ENCODE measurements at places on chromosomes 11 and 22. TPM values are rescaled to one million over a fixed set of nuclear protein-coding genes. Genes with fewer than 3 reads are reported as not detected.

- no peak for DNase-seq
These were observed 140.2 kb upstream of the TIMP3 start for GRCh38 chr22:32661296-32661695.

- no peak for DNase-seq
These were observed 111.0 kb upstream of the ARHGAP42 start for GRCh38 chr11:100575860-100576717.

GRCh38 chr11:91404344-91404743 is 820.3 kb upstream of the FAT3 start:
- no peak for DNase-seq

ABCC8 gene
- 2.0 TPM for polyA plus RNA-seq

- no peak for DNase-seq
These were observed 39.2 kb downstream of the SMIM38 start for GRCh38 chr11:69194956-69195355.

SLC17A6 gene
- not detected for polyA plus RNA-seq

DNA sequence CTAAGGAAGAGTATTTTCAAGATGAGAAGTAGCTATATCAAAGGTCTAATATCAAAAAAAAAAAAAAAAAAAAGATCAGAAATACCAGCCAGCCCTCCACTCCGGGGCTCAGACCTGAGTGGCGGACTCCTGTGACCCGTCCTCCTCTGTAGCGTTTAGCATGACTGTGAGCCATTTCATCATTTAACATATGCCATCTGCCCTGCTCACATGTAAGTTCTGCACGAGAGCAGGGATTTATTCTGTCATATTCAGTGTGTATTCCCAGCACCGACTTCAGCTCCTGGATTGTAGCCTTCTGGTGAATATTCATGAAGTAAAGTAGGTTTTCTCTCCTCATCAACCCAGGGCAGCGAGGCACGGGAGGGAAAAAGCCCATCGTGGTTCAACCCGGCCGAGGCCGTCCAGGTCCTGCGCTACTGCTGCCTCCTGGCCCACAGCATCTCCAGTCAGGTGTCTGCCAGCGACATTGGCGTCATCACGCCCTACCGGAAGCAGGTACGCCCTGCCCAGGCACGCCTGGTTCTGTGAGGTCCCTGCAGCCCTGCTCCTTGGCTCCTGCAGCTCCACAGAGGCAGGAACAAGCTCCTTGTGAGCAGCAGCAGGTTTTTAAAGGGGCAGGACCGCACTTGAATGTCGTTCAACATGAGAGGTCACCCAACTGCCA is 12.7 kb upstream of the PANX2 start:
- DNase-seq, result no peak

- no peak for DNase-seq
These were observed 600 bp upstream of the CENPM start for GRCh38 chr22:41947424-41948080.

DNA sequence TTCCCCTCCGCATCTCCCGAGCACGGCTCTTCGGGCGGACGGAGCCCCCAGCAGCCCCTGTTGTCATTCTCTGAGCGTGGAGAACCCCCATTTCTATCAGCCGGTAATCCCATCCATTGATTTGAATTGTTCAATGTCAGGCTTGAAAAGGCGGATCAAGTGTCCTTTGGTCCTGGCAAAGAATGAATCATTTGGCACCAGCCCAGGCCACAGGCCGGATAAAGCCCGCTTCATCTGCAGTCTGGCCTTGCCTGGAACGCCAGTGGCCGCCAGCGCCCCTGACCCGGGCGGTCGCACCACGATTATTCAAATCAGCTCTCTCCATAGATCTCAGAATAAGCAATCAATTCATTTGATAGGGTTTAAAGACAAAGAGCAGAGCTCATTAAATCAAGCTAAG is 188.9 kb downstream of the BRD1 start:
- no peak for DNase-seq

GRCh38 chr11:66652651-66653050 is 14.1 kb downstream of the RBM4 start:
- no peak for DNase-seq

HBG2 gene
- polyA plus RNA-seq, result 2,073 TPM

MISFA gene
- polyA plus RNA-seq, result 16.8 TPM

OR52H1 gene
- not detected for polyA plus RNA-seq

- DNase-seq, result no peak
These were observed 51.8 kb downstream of the TRIOBP start for GRCh38 chr22:37748659-37749058.

DNA sequence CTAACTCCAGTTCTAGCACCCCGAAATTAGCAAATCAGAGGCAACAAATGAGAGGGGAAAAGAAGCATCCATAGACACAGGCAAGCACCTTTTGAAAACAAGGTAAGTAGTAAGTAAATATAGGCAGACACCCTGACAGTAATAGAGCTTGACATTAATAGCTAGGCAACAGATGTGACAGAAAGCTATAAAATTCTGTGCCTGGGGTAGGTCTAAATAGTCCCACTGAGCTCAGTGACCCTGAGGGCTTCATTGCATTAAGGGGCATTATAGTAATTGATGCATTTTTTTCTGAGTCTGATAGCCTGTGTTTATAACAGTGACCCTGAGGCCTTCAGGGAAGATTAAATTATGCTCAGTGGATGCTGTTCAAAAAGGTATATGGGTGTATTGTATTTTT is 197.1 kb downstream of the HIPK3 start:
- no peak for DNase-seq

- DNase-seq, result no peak
These were observed 50.3 kb downstream of the GRAMD1B start for GRCh38 chr11:123480290-123480815.

MS4A15 gene
- not detected for polyA plus RNA-seq

DNA sequence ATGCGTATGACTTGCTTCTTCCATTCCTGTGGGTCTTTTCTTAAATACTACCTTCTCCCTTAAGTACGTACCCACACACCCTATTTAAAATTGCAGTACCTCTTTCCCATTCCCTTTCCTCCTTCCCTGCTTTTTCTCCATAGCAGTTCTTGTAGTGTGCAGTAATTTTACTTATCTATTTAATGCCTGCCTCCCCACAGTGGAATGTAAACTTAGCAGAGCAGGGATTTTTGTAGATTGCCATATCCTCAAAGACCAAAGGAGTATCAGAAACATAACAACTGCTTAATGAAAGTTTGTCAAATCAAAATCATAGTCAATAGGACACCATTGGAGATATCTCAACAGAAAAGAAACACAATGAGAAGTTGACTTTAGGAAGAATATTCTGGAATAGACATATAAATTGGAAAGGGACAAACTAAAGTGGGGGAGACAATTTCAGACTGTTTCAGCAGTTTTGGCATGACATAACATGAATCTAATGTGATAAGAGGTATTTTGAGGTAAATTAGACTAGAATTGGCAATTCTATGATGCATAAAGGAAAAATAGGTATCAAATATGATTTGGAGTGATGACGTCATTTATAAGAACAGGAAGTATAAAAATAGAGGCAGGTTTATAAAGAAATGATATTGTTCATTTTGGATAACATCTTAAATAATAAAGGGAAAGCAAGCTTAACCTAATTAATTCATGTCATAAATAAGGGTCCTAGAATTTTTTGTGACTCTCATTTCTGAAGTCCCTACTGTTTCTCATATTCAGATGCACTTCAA is 188.4 kb downstream of the SOX6 start:
- DNase-seq, result no peak

GRCh38 chr11:72174302-72175070 is 17.5 kb upstream of the FOLR1 start:
- no peak for DNase-seq

- no peak for DNase-seq
These were observed 4.5 kb downstream of the TMPRSS4 start for GRCh38 chr11:118081241-118081958.

- DNase-seq, result no peak
These were observed 4.1 kb upstream of the SLC25A1 start for GRCh38 chr22:19182472-19183157.

GRCh38 chr11:125393331-125393730 is 102.7 kb downstream of the FEZ1 start:
- DNase-seq, result no peak

- no peak for DNase-seq
These were observed 978.3 kb downstream of the BRD1 start for GRCh38 chr22:48849219-48849912.

GRCh38 chr22:48531108-48531507 is 1296.6 kb downstream of the BRD1 start:
- no peak for DNase-seq

HIKESHI gene
- polyA plus RNA-seq, result 53.6 TPM

GRCh38 chr22:44898236-44898635 is 111.6 kb downstream of the PHF21B start:
- no peak for DNase-seq

DNA sequence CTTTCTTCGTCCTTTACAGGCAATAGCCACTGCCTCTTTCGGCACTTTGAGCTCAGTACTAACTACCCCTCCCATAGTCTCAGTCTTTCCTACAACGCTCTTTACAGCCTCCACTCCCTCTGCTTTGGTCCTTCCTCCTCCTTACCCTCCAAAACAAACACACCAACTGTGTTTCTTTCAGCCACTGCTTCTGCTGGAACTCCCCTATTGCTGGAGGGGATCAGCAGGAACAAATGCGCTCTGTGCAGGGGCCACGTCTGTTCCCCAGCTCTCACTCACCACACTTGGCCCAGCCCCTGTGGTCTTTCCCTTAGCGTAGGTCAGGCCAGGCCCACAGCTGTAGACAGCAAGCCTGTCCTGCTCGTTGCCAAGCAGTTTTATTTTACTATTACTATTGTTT is 42.3 kb downstream of the PC start:
- no peak for DNase-seq

ARHGAP20 gene
- polyA plus RNA-seq, result 6.6 TPM

OR52K2 gene
- not detected for polyA plus RNA-seq

DNA sequence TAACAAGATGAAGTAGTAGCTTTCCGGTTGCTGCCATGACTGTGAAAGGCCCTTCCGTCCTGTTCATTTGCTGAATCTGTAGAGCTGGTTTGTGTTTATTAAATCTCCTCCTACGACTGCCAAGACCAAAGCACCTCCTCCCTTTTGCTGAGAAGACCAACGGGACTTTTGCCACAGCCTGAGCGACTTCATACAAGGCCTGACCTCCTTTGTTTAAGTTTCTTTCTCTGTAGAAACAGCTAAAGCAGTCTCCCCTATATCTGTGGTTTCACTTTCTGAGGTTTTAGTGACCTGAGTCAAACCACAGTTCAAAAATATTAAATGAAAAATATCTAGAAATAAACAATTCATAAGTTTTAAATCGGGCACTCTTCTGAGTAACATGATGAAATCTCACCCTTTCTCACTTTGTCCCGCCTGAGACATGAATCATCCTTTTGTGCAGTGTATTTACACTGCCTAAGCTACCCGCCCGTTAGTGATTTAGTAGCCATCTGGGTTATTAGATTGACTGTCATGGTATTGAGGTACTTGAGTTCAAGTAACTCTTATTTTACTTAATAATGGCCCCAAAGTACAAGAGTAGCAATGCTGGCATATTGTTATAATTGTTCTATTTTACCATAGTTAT is 119.1 kb upstream of the LRRC4C start:
- no peak for DNase-seq

SPTBN2 gene
- polyA plus RNA-seq, result 52.9 TPM

FOLH1 gene
- 20.2 TPM for polyA plus RNA-seq

ACR gene
- polyA plus RNA-seq, result 0.53 TPM

GRCh38 chr11:122253589-122254231 is 137.7 kb upstream of the BLID start:
- no peak for DNase-seq

AGBL2 gene
- 8.6 TPM for polyA plus RNA-seq

NXPE2 gene
- 0.26 TPM for polyA plus RNA-seq

C11orf21 gene
- polyA plus RNA-seq, result 1.0 TPM

DNA sequence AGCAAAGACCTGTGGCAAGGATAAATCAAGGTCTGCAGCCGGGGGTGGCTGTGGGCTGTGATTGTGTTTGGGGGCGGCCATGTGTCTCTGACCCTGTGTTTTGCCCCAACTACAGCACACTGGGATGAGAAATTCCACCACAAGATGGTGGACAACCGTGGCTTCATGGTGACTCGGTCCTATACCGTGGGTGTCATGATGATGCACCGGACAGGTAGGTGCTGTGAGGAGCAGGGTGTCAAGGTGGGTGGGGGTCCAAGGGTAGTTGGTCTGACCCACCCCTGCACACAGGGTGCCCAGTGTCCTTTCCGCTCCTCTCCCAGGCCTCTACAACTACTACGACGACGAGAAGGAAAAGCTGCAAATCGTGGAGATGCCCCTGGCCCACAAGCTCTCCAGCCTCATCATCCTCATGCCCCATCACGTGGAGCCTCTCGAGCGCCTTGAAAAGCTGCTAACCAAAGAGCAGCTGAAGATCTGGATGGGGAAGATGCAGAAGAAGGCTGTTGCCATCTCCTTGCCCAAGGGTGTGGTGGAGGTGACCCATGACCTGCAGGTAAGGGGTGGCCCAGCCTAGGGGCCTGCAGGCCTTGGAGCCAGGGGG is 6.7 kb downstream of the SERPINH1 start:
- DNase-seq, result no peak

ELF5 gene
- 75.9 TPM for polyA plus RNA-seq

POU2AF1 gene
- 0.47 TPM for polyA plus RNA-seq

- DNase-seq, result no peak
These were observed 144.3 kb upstream of the SYN3 start for GRCh38 chr22:33202455-33202854.

All from left renal pelvis (tissue), 4 donors.